Naive thymus-derived CD8-positive, alpha-beta T cell (primary cell): ENCODE measurements at places on chromosomes 3 and 15.

DNA sequence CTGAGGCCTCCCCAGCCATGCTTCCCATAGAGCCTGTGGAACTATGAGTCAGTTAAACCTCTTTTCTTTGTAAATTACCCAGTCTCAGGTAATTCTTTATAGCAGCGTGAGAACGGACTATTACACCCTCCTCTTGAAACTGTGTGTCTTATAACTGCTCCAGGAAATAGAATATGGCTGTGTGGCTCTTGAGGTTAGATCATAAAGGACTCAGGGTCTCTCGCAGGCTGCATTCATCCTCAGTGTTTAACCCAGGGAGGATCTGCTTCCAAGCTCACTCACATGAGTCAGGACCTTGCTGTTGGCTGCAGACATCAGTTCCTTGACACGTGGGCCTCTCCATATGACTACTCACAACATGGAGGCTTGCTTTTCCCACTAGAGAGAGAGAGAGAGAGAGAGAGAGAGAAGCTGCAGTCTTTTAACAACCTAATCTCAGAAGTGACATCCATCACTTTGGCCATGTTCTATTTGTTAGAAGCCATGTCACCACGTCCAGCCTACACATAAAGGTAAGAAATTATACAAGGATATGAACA, 114.3 kb upstream of the UBE2E1 start:
- DNase-seq, result no peak

DNA sequence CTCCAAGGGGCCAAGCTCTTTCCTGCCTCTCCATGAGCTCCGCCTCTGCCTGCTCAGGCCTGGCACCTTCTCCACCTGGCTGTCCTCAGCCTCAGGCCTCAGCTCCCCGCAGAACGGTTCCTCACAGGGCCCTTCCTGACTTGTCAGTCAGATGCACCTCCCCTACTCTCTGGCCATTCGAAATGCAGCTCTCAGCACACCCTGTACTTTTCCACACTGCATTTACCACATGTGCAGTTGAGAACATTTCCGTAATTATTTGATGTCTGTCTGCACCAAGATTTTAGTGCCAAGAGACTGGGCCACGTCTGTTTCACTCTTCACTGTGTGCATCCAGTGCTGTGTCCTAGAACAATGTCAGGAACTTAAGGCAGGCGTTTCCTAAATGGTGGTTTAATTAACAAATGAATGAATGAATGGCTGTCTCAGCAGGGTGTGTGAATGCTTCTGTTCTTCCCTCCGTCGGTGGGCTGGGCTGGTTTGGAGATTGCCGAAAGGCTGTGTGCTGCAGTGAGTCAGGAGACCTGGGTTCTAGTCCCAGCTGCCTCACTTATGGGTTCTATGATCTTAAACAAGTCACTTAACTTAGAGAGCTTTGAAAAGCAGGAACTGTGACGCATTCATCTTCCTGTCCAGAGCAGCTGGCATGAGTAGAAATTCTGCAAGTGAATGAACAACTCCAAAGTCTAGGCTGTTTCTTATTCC, 5.4 kb downstream of the MUC4 start:
- no peak for DNase-seq

DNA sequence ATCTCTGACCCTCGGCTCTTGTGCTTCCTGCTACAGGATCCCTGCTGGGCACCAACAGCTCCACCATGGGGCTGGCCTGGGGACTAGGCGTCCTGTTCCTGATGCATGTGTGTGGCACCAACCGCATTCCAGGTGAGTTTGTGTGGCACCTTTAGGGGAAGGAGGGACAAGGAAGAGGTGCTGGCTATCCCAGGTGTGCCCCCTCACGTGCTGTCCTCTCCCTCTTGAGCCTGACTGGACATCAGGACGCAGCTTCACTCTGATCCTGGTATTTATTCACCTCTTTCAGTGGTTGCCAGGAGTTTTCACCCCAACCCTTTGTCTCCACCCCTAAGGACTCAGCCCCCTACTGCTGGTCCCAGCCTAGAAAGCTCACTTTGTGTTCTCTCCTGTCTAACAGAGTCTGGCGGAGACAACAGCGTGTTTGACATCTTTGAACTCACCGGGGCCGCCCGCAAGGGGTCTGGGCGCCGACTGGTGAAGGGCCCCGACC, 960 bp downstream of the THBS1 start:
- no peak for DNase-seq

DNA sequence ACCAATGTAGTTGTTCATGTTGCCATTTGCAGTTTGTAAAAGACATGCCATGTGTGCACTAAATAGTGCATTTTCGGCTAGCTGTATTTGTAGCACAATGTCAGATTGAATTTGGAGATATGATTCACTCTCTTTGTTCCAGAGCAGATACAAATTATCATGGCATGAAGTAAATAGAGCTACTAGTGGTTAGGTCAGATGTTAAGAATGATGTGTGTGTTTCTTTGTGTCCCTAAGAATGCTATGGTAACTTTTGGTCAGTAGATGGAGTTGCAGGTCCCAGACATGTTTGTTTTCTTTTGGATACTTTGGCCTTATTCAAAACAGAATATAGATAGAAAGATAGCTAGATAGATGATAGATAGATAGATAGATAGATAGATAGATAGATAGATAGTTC, 595.8 kb downstream of the NLGN1 start:
- no peak for DNase-seq

- DNase-seq, result no peak
These were observed 31.7 kb upstream of the MAP4 start for GRCh38 chr3:48047841-48048464.
